WTC11 (cell line): ENCODE measurements at places on chromosomes 3 and 15.

- DNase-seq: peak; percentile 31
These were observed 1.3 kb downstream of the TLE3 start for GRCh38 chr15:70096215-70097062.

GRCh38 chr3:137103739-137104138, 146.0 kb downstream of the IL20RB start:
- DNase-seq: no peak

GRCh38 chr3:12758025-12758781, 856 bp downstream of the TMEM40 start:
- DNase-seq: no peak

- no peak for DNase-seq
These were observed 79.3 kb upstream of the SEC13 start for GRCh38 chr3:10400050-10400748.

GRCh38 chr15:50186752-50187151, 4.8 kb downstream of the SLC27A2 start:
- DNase-seq: no peak

DNA sequence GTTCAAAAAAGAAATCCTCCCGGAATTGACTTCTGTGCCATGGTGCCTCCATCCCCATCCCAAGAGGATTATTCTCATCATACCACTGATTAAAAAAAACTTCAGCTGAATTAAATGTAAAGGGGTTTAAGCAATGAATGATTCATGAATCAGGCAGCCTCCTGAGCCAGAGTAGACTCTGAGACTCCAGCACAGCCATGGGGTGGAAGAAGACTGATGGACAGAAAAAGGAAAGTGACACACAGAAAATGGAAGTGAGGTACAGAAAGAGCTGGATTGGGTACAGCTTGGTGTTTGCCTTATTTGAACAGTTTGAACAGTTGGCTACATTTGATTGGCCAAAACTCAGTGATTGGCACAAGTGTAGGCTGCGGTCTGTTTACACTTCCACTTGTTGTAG, 224.8 kb upstream of the ATP10A start:
- no peak for DNase-seq

DNA sequence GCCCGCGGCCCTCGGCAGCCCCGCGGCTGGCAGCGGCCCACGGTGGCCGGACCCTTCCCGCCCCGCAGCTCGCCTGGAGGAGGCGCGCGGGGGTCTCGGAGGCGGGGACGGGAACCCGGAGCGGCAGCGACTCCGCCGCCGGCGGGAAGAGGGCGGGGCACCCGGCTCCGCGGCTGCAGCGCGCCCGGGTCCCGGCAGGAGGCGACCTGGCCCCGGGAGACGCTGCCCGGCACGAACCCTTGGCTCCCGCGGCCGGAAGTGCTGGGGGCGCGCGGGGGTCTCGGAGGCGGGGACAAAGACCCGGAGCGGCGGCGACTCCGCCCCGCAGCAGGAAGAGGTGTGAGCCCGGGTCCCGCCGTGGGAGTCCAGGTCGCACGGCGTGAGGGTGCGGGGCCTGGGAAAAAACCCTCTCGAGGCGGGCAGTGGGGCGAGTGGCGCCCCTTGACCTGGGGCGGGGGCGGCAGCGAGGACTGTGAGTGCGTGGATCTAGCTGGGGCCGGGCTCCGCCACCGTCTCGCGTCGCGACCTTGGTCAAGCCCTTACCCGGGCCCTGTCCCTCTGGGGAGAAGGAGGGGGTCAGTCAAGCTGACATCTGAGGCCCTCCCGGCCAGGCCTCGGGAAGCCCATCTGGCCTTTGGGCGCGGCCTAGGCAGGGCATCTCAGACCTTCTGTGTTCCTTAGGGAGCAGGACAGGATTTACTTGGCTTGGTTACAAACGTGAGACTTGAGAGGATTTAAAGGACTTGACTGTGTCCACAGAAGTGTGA, at the start of gene CIB2:
TSS of gene CIB2 (minus strand) at position 151 of the 767 bp plus-strand sequence. CDS start 230 bp downstream, outside the sequence.
- DNase-seq: peak; percentile 82

DNA sequence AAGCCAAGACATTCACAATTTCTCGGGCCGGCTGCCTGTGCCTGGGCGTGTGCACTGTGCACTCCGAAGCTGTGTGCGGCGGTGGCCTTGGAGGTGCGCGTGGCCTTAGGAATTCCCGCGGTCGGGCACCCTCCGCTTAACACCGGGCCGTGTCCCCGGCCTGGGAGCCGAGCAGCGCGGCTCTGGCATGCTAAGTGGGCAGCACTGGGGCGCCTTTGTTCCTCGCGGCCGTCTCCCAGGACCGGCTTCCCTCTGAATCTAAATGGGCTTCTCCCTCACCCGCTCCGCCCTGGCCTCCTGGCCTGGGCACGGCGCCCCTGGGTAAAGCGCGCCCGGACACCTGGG, 498 bp upstream of the ARNT2 start:
- peak; percentile 49 for DNase-seq

- no peak for DNase-seq
These were observed 424.6 kb upstream of the GBE1 start for GRCh38 chr3:82186017-82186416.

- DNase-seq: no peak
These were observed 19.6 kb downstream of the CCR8 start for GRCh38 chr3:39349080-39349479.

GRCh38 chr3:123365450-123366143, 83.3 kb downstream of the ADCY5 start:
- DNase-seq: peak; percentile 67
